A549 treated with CORT108297 at 1 μM for 4 hours (cell line): ENCODE measurements at places on chromosomes 7 and 10. TPM values are rescaled to one million over a fixed set of nuclear protein-coding genes. Genes with fewer than 3 reads are reported as not detected.

Gene SLC16A9
- 0.06 to 0.09 TPM (median 0.07 TPM) in 5 replicates for total RNA-seq

Gene ZNF503
- total RNA-seq = 7.1 to 13.0 TPM (median 12.2 TPM) in 5 replicates

Gene CRHR2
- not detected in 5 replicates for total RNA-seq

Gene DNAH11
- total RNA-seq = 0.12 to 0.37 TPM (median 0.15 TPM) in 5 replicates

Gene HMX3
- total RNA-seq = 0.09 TPM in 1 of 5 replicates, not detected in the others

Gene PTPRN2
- 0.64 to 1.1 TPM (median 0.82 TPM) in 5 replicates for total RNA-seq

Gene PLEKHS1
- 0.03 to 0.09 TPM (median 0.07 TPM) in 4 of 5 replicates, not detected in the other for total RNA-seq

Gene OR2A12
- not detected in 5 replicates for total RNA-seq

Gene FFAR4
- total RNA-seq = 0.14 to 0.25 TPM (median 0.22 TPM) in 5 replicates

Gene SAMD9L
- total RNA-seq = 0.49 to 1.0 TPM (median 0.81 TPM) in 5 replicates

Gene SDK1
- 0.27 to 0.53 TPM (median 0.42 TPM) in 5 replicates for total RNA-seq

Gene ZNF117
- 0.16 to 0.28 TPM (median 0.20 TPM) in 5 replicates for total RNA-seq
